GM12892 (cell line): ENCODE measurements at places on chromosomes 16 and 17.

- DNase-seq = no peak
These were observed 1.3 kb upstream of the PER1 start for GRCh38 chr17:8153525-8153956.

- DNase-seq = no peak
These were observed 5.9 kb downstream of the RPUSD1 start for GRCh38 chr16:782258-782657.

- no peak for DNase-seq
These were observed 67.7 kb downstream of the SMG6 start for GRCh38 chr17:2235792-2236366.

- DNase-seq = no peak
These were observed 139.2 kb upstream of the HS3ST2 start for GRCh38 chr16:22674832-22675191.

DNA sequence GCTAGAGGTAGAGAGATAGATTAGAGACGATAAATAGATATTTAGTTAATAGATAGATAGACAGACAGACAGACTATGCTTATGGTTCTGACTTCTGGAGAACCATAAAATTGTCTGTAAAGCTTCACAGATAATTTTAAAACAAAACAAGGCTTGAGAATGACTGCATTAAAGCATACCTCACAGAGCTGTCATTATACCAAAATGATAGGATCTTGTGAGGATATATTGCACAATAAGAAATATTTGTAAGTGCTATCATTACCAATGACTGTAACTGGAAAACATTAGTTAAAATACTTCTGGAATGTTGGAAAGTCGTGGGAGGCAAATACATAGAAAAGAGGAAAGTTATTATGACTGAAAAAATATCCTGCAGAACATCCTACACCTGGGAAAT lies 3.6 kb upstream of the OR1E1 start:
- DNase-seq = no peak

DNA sequence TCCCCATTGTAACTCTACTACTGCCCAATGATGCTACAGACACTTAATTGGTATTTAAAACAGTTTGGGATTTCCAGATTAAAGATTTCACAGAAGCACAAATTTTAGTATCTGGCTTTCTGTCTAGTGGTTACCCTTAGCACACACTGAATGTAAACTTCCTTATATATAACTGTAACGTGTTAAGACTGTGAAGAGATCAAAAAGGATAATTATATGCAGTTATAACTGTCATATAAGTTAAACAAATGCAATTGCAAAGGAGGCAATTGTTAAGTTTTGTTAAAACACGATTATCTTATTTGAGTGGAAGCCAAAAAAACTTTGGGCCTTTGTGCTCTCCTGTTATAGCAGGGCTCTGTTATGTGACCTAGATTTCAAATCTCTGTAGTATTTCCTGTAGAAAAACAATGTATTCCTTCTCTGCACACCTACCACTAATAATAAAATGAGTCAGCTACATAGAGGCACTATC lies 147.9 kb downstream of the STXBP4 start:
- no peak for DNase-seq

- DNase-seq = no peak
These were observed 33.8 kb downstream of the EPN2 start for GRCh38 chr17:19270704-19271611.

- peak; percentile 77 for DNase-seq
These were observed 123.0 kb downstream of the GOSR1 start for GRCh38 chr17:30600060-30600829.

GRCh38 chr17:79305768-79306423 lies 231.3 kb downstream of the ENGASE start:
- no peak for DNase-seq

DNA sequence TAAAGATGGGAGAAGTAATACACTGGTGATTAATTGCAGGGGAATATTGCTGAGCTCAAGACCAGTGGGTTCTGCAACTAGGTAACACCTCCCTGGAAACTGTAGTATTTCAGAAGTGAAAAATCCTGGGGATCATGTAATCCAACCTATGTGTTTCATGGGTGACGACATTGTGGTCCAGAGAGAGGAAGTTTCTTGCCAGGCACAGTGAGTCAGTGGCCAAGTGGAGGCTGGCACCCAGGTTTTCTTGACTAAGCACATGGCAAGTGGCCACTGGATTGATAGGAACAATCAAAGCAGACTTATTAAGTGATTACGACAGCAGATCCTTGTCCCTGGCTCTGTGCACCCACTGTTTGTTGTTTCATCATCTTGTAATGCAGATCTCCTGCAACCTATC lies 14.6 kb upstream of the CIITA start:
- no peak for DNase-seq

GRCh38 chr17:22310717-22311686 lies 618.7 kb downstream of the KCNJ18 start:
- DNase-seq = no peak

GRCh38 chr17:35460354-35460851 lies 11.8 kb upstream of the SLFN13 start:
- DNase-seq = peak; percentile 81

- DNase-seq = peak; percentile 94
These were observed at the start of gene NKIRAS2 for GRCh38 chr17:42019509-42020404. Gene NKIRAS2 (plus strand): TSS chr17:42020090. CDS start chr17:42021578, 1,488 bp downstream.

DNA sequence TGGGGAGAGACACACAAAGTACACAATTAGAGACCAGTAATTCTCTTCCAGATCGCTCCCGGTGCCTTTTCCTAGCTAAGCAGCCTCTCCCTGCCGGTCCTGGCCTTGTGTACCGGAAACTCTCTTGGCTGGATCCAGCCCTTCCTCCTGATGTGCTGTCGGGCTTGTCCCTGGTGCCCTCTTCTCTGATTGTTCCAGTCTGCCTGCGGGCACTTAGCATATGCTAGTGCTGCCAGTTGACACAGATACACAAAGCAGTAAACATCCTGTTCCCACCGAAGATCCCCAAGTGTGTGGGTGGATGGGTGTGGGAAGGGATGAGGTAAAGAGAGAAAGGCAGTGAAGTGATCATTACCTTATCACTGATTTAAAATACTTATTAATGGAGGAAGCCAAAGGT lies 9.7 kb downstream of the HS3ST3B1 start:
- DNase-seq = no peak

DNA sequence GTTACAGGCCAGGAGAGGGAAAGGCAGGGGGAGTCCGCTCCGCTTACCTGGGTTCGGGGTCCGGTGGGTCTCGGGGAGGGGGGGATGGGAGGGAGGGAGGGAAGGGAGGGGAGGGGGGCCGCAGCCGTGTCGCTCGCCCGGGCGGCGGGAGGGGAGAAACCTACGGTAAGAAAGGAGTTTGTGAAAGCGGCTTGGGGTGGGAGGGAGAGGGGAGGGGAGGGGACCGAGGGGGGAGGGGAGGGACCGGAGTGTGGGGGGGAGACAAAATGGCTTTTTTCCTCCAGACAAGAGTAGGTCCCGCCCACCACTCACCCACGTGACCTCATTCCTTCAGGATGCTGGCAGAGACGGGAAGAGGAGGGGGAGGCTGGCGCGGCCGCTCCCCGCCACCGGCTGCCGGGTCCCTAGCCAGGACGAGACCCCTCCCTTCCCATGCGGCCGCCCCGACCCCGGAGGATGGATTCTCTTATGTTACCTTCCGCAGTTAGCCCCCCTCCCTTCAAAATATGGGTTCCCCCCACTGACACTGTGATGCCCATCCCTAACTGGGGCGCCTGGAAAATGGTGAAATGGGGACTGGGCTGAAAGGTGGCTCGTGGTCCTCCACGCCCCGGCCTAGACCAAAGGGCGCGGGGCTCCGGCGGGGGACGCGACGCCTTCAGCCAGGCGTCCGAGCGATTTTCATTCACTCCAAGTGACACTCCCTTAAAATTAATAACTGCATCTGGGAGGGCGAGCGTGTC lies at the start of gene PCGF2:
Gene PCGF2, minus strand, starts transcription at position 188 of the 743 bp plus-strand sequence. CDS start 7,934 bp downstream, outside the sequence.
- DNase-seq = no peak

DNA sequence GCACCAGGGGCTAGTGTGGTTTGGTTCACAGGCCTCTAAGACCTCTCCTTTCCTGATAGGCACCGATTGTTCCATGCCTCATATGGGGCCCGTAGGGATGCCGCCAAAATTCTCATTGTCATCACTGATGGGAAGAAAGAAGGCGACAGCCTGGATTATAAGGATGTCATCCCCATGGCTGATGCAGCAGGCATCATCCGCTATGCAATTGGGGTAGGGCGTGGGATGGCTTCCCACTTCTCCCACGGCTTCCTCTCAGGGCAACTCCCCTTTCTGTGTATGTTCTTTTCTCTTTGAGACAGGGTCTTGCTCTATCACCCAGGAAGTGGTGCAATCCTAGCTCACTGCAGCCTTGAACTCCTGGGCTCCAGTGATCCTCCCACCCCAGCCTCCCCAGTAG lies 5.3 kb downstream of the ITGAX start:
- no peak for DNase-seq

GRCh38 chr16:272633-273546 lies 2.9 kb downstream of the RGS11 start:
- no peak for DNase-seq

DNA sequence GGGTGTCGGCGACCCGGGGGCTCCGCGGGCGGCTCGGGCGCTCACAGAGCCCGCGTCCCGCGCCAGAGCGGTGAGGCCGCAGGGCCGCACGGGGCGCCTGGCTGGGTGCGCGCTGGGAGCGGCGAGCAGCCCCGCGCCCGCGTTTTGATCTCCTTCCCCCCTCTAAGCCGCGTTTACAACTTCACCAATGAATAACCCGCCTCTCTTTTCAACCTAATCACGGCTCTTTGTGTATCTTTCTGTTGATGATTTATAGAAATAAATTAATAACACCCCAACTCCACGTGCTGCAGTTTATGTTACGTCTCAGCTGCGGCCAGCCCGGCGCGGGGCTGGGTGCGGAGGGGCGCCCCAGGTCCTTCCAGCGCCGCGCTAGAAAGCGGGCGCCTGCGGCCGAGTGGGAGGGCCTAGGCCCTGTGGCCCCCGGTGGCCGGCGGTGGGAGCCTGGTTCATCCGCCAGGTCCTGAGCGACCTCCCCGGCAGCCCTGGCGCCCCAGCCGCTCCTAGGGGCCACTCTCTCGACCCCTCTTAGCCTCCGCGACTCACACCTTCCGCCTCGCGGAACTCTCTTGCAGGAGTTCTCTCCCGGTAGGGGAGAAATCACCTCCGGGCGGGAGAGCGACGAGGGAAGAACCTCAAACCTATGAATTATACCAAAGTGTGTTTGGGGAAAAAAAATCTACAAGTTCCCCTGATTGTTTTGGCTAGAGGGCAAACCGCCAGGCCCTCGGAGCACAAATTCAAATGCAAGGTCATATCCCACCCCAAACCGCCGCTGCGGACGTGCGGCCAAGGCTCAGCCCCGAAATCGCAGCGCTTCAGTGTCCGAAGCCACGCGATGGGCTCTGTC lies 1.9 kb downstream of the HNF1B start:
- DNase-seq = no peak

DNA sequence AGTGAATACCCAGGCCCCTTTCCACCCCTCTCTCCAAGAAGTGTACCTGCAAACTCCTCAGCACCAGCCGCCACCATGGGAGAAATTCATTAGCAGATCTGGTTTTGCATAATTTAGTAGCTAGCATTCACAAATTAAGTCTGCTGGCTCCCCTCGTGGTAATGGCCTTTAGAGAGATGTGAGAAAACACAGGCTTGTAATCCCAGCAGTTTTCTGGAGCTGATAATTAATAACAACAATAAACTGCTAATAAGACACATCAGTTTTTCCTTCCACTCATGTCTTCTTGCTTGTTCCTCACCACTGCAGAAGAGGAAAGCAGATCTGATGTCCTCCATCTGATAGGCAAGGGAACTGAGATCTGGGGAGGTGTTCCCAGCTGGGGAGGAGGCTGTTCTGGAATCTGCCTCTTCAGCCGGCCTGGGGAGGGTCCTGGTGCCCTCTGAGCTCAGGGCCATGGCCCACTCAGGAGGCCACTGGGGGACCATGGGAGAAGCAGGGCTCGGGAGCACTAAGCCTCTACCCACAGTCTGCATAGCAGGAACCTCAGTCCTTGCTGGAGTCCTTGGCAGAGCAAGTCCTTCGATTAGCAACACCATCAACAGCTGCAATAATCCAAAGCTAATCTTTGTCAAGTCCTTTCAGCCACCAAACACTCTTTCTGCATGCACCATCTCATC lies 74.2 kb upstream of the DNAJA2 start:
- DNase-seq = no peak

- no peak for DNase-seq
These were observed 27.9 kb downstream of the MYOCD start for GRCh38 chr17:12693640-12694039.

DNA sequence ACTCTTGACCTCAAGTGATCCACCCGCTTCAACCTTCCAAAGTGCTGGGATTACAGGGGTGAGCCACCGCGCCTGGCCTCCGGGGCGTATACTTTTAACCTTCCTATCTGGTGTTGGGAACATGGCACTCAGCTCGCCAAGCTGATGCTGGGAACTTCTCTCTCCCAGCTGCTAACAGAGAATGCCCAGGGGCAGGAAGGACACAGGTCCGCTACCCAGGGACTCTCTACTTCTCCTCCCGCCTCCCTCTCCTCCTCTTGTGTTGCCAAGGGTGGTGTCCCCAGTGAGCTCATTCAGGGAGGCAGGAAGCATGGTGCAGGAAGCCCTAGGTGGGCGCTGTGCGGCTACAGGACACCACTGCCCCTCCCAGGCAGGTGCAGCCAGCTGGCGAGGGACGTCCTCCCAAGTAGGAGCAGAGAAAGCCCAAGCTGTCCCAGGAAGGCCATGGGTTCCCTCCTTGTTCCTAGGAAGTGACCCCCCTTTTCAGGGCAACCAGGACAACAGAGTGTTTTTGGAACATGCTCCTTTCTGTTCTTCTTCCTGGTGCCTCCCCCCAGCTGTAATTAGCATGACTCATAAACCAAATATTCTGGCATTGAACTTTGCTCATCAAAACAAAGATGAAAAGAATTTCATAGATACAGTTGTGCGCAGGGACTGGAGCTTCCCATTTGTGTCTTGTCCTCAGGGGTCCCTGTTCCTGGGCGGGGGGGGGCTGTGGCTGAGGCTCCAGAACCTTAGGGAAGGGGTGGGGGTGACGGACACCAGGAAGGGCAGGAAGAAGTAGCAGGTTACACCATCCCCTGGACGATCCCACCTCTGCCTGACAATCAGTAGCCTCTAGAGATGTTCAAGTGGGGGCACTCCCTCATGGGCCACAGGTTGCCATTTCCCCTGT lies 2.7 kb downstream of the C1QTNF1 start:
- peak; percentile 5 for DNase-seq

- DNase-seq = peak; percentile 53
These were observed 19.9 kb downstream of the CLEC16A start for GRCh38 chr16:10964039-10964890.

- no peak for DNase-seq
These were observed 6.4 kb downstream of the ITGAL start for GRCh38 chr16:30478766-30479478.
